AG10803 (cell line): ENCODE measurements at places on chromosomes 16 and 17.
A peak's percentile ranks its signal among the peaks of the same experiment; 100 is the strongest.

- peak; percentile 56 for DNase-seq
Measured at GRCh38 chr17:28916302-28916934, 13.5 kb upstream of the DHRS13 start.

- no peak for DNase-seq
Measured at GRCh38 chr17:78817123-78817522, 23.5 kb downstream of the USP36 start.

- no peak for DNase-seq
Measured at GRCh38 chr16:73091174-73091573, 43.2 kb upstream of the ZFHX3 start.

- DNase-seq = peak; percentile 25
Measured at GRCh38 chr16:65274566-65274965, 152.7 kb upstream of the CDH11 start.

DNA sequence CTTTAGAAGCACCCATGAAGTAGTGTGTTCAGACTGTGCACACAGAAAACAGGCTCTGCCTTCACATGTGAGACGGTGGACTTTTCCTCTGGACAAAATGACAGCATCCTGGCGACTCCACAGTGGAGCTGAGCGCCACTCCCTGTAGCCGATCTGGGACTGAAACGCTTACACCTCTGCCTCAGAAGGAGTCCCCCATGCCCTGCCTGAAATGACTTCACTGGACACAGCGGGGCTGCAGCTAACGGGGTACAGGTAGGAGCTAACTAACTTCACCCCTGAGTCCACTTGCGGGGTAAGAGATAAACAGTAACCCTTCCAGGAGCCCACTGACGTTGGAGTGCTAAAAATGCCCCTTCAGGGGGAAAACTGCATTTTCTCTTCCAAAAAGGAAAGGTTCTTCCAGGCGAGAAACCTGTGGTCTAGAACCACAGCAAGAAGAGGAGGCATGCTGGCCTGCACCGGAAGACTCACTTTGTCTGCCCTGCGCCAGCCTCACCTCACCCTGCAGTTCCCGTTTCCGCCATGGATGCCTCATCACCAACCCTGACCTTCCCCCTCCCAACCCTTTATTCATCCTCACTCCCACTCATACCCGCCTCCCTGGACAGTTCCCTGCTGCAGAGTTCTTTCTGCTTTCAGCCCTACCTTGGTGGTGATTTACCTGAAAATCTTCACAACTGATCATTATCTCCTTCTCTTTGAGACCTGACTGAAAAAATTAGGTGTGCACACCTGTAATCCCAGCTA lies 19.4 kb upstream of the ENDOV start:
- DNase-seq = no peak

GRCh38 chr17:76140661-76141211 lies 309 bp downstream of the FOXJ1 start:
- DNase-seq = no peak
